ENCODE measurements at places on chromosomes 2 and 18. TPM values are rescaled to one million over a fixed set of nuclear protein-coding genes. Genes with fewer than 3 reads are reported as not detected.
A peak's percentile ranks its signal among the peaks of the same experiment; 100 is the strongest.

- no peak for DNase-seq
Observed at GRCh38 chr2:70596739-70597138, 43.1 kb upstream of the TGFA start.

- DNase-seq = no peak
Observed at GRCh38 chr2:118325321-118325955, 237.2 kb downstream of the INSIG2 start.

MOGAT1 gene
- not detected for polyA plus RNA-seq

RTP5 gene
- not detected for polyA plus RNA-seq

DNA sequence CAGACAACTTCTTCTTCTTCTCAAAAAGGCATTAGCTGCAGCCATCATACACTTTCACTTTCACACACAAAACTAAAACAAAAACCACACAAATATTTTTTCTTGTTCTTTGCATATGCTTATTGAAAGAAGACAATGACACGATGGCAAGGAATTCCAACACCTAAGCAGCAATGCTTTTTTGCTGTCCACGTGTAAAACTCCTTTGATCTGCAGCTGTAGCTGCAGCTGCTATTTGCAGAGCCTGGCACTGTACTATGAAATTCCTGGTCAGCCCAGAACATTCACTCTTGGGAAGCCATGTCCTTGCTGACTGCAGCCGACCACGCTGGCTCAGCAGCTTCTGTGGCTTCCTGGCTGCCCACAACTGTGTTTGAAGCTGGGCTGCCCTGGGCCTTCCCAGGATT is 316.2 kb downstream of the CDH2 start:
- peak; percentile 13 for DNase-seq

DNA sequence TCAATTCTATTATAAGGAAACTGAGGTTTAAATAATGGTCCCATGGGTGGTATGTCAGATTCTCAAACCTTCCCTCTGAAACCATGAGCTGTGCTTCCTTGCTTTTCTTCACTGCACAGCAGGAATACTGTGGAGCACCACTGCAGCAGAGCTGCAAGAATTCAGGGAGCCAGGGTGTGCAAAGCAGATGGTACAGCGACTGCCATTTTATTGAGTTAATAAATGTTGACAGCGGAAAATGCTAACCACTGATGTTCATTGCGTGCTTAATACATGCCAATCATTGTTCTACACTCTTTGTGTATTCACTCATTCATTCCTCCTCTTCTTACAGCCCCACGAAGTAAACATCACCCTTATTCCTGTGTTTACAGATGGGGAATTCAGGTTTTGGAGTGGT is 152.2 kb upstream of the THSD7B start:
- no peak for DNase-seq

Measured in muscle of arm (tissue), 14 donors.